ENCODE measurements at places on chromosomes 5 and 9. TPM values are rescaled to one million over a fixed set of nuclear protein-coding genes. Genes with fewer than 3 reads are reported as not detected.
A peak's percentile ranks its signal among the peaks of the same experiment; 100 is the strongest.

DNA sequence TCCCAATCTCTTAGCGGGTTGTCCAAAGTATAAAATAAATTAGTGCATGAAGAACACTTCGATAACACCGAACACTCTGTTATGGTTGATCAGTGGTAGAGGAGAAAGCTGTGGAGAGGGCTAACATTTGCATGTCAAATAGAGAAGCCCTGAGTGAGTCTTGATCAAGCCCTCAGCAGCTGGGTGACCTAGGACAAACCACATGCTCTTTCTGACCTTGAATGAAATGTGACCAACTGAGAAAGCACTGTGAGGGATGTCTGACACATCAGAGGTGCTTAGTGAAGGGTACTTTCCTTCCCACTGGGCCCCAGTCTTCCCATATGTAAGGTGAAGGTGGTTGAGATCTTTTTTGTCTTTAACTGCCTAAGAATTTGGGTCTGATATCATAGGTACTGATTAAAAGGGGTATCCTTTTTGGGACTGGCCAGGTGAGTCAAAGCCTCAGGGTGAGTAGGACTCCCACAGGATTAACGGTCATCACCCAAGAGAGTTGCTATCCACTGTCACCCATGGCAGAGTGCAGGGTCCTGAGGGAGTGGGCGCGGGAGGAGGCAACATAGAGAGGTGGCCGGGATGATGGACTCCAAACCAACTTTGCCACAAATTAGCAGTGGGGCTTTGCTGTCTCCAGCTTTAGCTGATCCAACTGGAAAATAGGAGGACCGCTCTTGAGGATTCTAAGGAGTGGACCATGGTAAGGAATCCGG lies 53.5 kb downstream of the KIF4B start:
- H3K27ac ChIP-seq: no peak overlapping the region
- H3K36me3 ChIP-seq: no peaks in the 10 kb centered on the region
- peaks cover 48% of the 10 kb centered on the region for H3K27me3 ChIP-seq
- no peaks in the 10 kb centered on the region for H3K4me1 ChIP-seq

- H3K27me3 ChIP-seq: no peaks in the 10 kb centered on the region
- DNase-seq: no peak
- H3K4me1 ChIP-seq: peaks cover 27% of the 10 kb centered on the region
- 0 out of 2 replicates have a peak, but pooled peaks cover 8% of the 10 kb centered on the region for H3K36me3 ChIP-seq
These were observed 6.2 kb downstream of the NLN start for GRCh38 chr5:65728218-65728617.

DNA sequence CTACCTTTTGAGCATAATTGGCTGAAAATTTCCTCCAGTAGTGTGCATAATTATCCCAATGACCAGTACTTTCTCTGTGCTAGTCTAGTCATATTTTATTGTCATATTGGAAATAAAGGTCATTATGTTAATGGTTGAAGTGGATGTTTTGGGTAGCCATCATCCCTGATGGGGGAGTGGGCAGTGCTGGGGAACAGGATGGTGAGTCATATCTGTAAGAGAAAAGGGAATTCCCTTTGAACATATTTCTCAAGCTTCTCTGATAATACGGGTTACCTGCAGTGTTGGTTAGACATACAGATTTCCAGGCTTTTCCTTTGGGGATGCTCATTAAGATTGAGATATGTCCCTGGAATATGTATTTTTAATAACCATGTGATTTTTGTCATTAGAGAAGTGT lies 33.3 kb upstream of the SPATA31D4 start:
- no peak for DNase-seq
- H3K36me3 ChIP-seq: no peaks in the 10 kb centered on the region
- H3K4me1 ChIP-seq: peaks cover 8% of the 10 kb centered on the region
- H3K27ac ChIP-seq: no peak overlapping the region
- no peak overlapping the region for H3K4me3 ChIP-seq

The QRFP gene
- total RNA-seq: not detected

The RAPGEF6 gene
- total RNA-seq: 17.1 TPM

DNA sequence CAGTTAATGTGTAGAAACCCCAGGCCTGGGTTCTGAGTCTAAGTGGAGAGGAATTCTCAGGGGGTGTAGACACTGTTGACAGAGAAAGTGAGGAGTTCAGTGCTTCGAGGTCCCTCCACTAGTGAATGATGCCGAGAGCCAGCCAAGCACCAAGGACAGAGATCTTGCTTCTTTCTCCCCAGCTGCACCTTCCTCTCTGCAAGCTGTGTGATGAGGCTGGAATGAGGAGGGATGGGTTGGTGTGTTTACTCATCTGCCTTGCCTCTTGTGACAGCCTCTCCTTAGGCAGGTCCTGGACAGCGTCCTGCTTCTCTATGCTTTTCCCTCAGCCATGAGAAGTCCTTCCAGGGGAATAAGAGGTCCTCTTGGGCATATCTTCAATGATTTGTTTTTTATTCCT lies 35.3 kb downstream of the HNRNPH1 start:
- no peak overlapping the region for H3K27ac ChIP-seq
- no peak for DNase-seq
- H3K27me3 ChIP-seq: no peaks in the 10 kb centered on the region
- H3K36me3 ChIP-seq: peaks cover 25% of the 10 kb centered on the region

The FAM78A gene
- total RNA-seq: 1.3 TPM

The CACFD1 gene
- total RNA-seq: 32.7 TPM

GRCh38 chr9:38432922-38433510 lies 8.8 kb upstream of the IGFBPL1 start:
- no peak for DNase-seq
- H3K27me3 ChIP-seq: no peaks in the 10 kb centered on the region
- peaks cover 12% of the 10 kb centered on the region for H3K4me1 ChIP-seq
- no peak overlapping the region for H3K27ac ChIP-seq

GRCh38 chr9:109779711-109780452 lies at the start of gene PALM2AKAP2:
PALM2AKAP2 (plus strand) TSS chr9:109780198; CDS start chr9:109780489, 291 bp downstream.
- H3K36me3 ChIP-seq: no peaks in the 10 kb centered on the region
- no peaks in the 10 kb centered on the region for H3K27me3 ChIP-seq
- H3K4me1 ChIP-seq: peaks cover 11% of the 10 kb centered on the region
- H3K27ac ChIP-seq: peak within 1 kb of the TSS; percentile 5
- DNase-seq: peak; percentile 40

DNA sequence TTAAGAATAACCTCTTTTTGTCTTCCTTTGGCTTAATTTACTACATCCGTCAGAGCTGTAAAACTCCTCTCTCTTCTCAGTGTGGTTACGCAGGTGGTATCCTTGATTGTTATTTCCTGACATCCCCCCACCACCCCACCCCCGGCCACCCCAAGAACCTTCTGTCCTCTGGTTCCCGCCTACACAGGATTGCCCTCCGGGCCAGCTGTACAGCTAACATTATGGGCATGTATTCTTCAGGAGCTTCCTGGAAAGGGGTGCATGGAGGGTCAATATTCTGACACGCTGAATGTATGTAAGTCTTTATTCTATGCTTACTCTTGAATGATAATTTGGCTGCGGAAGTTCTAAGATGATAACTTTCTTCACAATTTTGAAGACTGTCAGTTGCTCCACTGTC lies 13.0 kb upstream of the ANP32B start:
- DNase-seq: no peak
- no peaks in the 10 kb centered on the region for H3K27me3 ChIP-seq
- no peak overlapping the region for H3K27ac ChIP-seq
- H3K4me1 ChIP-seq: no peaks in the 10 kb centered on the region
- no peaks in the 10 kb centered on the region for H3K36me3 ChIP-seq

GRCh38 chr5:87645224-87645623 lies 232.5 kb upstream of the CCNH start:
- no peak for DNase-seq
- H3K4me3 ChIP-seq: no peak overlapping the region
- H3K4me1 ChIP-seq: no peaks in the 10 kb centered on the region
- H3K27me3 ChIP-seq: no peaks in the 10 kb centered on the region
- H3K27ac ChIP-seq: no peak overlapping the region

GRCh38 chr9:20685769-20686168 lies 1.7 kb downstream of the FOCAD start:
- DNase-seq: no peak
- no peaks in the 10 kb centered on the region for H3K27me3 ChIP-seq
- H3K27ac ChIP-seq: peak overlapping the region; percentile 72
- no peaks in the 10 kb centered on the region for H3K36me3 ChIP-seq
- peak overlapping the region; percentile 92 for H3K4me3 ChIP-seq

The P4HA2 gene
- 24.0 TPM for total RNA-seq

The SPATA31D3 gene
- not detected for total RNA-seq

- DNase-seq: no peak
- H3K27me3 ChIP-seq: peaks cover 2% of the 10 kb centered on the region
- H3K36me3 ChIP-seq: no peaks in the 10 kb centered on the region
- no peak overlapping the region for H3K27ac ChIP-seq
- no peak overlapping the region for H3K4me3 ChIP-seq
These were observed 900 bp upstream of the HAVCR2 start for GRCh38 chr5:157109744-157110143.

GRCh38 chr5:151670953-151671636 lies 15.6 kb downstream of the SPARC start:
- no peak for DNase-seq
- no peaks in the 10 kb centered on the region for H3K4me1 ChIP-seq
- 0 out of 2 replicates have a peak, but pooled peaks cover 4% of the 10 kb centered on the region for H3K27me3 ChIP-seq
- H3K36me3 ChIP-seq: no peaks in the 10 kb centered on the region

DNA sequence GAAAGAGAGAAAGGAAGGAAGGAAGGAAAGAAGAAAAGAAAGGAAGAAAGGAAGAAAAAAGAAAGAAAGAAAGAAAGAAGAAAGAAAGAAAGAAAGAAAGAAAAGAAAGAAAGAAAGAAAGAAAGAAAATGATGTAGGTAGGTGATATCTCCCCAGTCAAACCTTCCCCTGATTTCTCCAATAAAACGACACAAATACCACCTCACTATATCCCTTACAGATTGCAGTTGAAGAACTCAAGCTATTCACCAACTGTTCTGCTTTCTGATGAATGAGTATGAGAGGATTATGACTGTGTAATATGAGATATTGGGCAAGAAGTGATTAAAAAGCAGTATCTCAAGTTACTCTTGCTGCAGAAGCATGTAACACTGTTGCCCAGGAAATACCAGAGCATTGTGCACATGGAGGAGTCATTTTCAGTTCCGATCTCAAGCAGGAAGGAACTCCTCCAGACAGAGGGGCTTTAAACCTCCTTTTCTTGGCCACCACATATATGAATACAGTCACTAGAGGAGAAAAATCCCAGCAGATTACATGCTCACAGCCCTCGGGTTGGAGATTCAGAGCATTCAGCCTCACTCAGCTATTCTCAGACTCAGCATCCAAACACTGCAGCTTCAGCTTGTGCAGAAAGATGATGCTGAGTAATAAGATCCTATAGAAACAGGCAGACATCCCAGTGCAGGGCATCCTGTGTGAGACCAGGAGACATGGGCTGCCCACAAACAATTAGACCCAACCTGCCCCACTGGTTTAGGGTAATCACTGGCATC lies 61.4 kb downstream of the UGCG start:
- peaks cover 35% of the 10 kb centered on the region for H3K4me1 ChIP-seq
- H3K4me3 ChIP-seq: peak overlapping the region; percentile 7
- no peaks in the 10 kb centered on the region for H3K36me3 ChIP-seq
- peak overlapping the region; percentile 83 for H3K27ac ChIP-seq
- no peaks in the 10 kb centered on the region for H3K27me3 ChIP-seq
- peak; percentile 96 for DNase-seq

DNA sequence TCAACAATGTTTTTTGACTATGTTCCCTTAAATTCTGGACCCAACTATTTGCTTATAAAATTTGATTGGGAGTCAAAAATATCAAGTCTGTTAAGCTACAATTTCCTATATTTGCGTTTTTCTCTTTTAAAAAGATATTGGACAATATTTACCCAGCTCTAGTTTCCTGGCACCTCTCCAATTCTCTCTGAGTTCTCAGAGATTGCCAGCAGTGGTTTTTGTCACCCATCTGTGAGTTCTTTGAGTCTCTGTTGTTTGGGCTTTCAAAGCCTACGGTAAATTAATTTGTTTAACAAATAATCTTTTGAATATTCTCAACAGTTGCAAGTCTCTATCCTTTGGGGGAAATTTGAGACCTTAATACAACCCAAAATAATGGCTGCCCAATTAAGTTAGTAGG lies 174.2 kb upstream of the PUM3 start:
- H3K4me3 ChIP-seq: no peak overlapping the region
- H3K27ac ChIP-seq: no peak overlapping the region
- H3K4me1 ChIP-seq: no peaks in the 10 kb centered on the region
- no peak for DNase-seq
- H3K36me3 ChIP-seq: no peaks in the 10 kb centered on the region

The CBY3 gene
- not detected for total RNA-seq

DNA sequence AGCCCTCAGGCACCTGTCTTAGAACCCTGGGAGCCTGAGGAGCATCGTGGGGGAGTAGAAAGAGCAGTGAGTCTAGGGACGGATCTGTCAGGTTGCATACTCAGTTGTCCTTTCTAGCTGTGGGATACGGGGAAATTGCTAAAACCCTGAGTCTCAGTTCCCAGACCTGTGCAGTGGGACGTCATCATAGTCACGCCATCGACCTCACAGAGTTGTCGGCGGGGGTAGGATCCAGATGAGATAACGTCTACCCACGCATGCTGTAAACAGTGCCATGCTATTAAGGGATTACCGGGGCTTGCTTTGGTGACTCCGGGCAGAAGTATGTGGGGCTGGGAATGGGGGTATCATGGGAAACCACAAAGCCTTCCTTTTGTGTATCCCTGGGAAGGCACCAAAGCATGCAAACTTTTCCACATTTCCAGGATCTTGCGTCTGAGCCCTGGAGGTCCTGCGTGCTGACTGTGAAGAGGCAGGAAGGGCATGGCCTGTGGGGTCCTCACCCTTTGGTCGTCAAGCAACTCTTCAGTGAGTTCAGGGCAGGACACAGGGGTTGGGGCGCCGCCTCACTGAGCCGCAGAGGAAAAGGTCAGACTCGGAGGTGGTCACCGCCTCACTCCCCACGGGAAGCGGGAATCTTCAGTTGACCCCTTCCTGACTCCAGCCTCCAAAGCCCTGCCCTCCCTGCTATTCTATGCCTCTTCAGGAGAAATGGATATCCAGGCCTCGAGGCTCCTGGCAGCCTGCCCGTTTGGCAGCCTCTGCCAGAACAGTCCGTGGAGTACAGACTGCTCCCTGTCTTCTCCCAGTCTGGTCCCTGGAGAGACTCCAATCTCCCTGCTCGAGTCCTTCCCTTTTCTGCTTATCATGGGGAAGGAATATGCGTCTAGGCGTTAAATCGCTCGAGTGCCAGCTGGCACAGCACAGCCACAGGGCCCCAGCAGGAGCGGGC lies 186.8 kb upstream of the KLF9 start:
- peak; percentile 40 for DNase-seq
- no peaks in the 10 kb centered on the region for H3K27me3 ChIP-seq
- H3K4me1 ChIP-seq: no peaks in the 10 kb centered on the region
- no peak overlapping the region for H3K27ac ChIP-seq

GRCh38 chr9:19769213-19769612 lies 19.6 kb downstream of the SLC24A2 start:
- no peak overlapping the region for H3K4me3 ChIP-seq
- no peaks in the 10 kb centered on the region for H3K36me3 ChIP-seq
- H3K27me3 ChIP-seq: no peaks in the 10 kb centered on the region
- H3K4me1 ChIP-seq: no peaks in the 10 kb centered on the region

DNA sequence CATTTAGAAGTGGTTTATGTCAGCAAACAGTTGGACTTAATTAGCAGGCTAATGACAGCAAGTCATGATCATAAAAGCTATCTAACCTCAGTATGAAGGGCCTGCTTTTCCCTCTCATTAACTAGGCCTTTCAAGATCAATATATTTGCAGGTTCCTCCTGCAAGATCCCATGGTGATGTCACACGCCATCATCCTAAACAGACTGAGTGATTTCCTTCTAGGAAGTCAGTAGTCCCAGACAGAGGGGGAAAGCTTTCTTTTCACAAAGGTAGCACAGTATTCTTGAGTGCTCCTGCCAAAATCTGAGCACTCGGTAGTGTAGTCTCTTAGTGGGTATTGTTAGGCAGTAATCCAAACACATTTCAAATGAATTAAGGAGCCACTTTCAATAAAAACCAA lies 52.5 kb downstream of the UIMC1 start:
- DNase-seq: no peak
- H3K36me3 ChIP-seq: peaks cover 29% of the 10 kb centered on the region
- no peak overlapping the region for H3K4me3 ChIP-seq
- no peaks in the 10 kb centered on the region for H3K27me3 ChIP-seq
